ENCODE measurements at places on chromosomes 1 and 21. TPM values are rescaled to one million over a fixed set of nuclear protein-coding genes. Genes with fewer than 3 reads are reported as not detected.

PM20D1 gene
- not detected for total RNA-seq

HTR6 gene
- 0.29 TPM for total RNA-seq

KCNJ9 gene
- total RNA-seq = 0.09 TPM

IPP gene
- total RNA-seq = 5.4 TPM

RAP1GAP gene
- total RNA-seq = 6.4 TPM

RORC gene
- total RNA-seq = 0.52 TPM

ERI3 gene
- total RNA-seq = 61.6 TPM

LCE6A gene
- not detected for total RNA-seq

RHEX gene
- not detected for total RNA-seq

ELF3 gene
- total RNA-seq = 9.1 TPM

FCRL2 gene
- total RNA-seq = not detected

AK5 gene
- 2.6 TPM for total RNA-seq

HSPA13 gene
- 32.6 TPM for total RNA-seq

AADACL3 gene
- 0.35 TPM for total RNA-seq

CELA2B gene
- total RNA-seq = not detected

SLC6A17 gene
- total RNA-seq = 0.46 TPM

MX1 gene
- 6.3 TPM for total RNA-seq

GRCh38 chr1:207280706-207281105, 40.8 kb upstream of the CD55 start:
- DNase-seq = no peak

GRCh38 chr21:44616591-44616926, 4.7 kb downstream of the KRTAP10-8 start:
- DNase-seq = no peak

GRCh38 chr1:221714227-221715152, 27.4 kb downstream of the DUSP10 start:
- peak; percentile 68 for DNase-seq

DNA sequence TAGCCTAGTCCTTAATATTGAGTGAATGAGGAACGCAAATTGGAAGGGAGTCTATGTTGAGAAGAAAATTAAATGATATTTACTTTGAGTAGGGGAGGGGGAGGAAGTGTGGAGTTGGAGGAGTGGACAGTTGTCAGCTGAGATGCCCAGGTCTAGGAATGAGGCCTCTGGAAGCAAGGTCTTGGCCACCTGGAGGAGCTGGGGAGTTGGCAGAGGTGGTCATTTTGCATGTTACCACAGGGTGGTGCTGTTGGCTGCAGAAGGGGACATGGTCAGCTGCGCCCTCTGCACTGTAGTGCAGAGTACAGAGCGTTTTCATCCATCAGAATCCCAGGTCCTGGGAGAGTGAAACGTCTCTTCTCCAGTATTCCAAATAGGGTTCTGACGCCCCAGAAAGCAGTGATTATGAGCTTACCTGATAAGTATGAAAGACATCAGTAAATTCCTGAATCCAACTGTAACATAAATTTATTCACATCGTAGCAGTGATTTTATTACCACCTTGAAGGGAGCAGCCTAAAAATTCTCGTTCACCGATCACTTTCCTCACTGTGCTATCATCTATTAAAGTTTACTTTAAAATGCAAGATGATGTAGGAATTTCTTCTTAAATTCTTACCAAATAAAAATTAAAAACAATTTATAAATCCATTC, 13.8 kb downstream of the PARK7 start:
- DNase-seq = peak; percentile 90

- no peak for DNase-seq
Measured at GRCh38 chr1:1230656-1231399, 973 bp downstream of the SDF4 start.

GRCh38 chr1:244413736-244414135, 38.0 kb downstream of the ADSS2 start:
- no peak for DNase-seq

DNA sequence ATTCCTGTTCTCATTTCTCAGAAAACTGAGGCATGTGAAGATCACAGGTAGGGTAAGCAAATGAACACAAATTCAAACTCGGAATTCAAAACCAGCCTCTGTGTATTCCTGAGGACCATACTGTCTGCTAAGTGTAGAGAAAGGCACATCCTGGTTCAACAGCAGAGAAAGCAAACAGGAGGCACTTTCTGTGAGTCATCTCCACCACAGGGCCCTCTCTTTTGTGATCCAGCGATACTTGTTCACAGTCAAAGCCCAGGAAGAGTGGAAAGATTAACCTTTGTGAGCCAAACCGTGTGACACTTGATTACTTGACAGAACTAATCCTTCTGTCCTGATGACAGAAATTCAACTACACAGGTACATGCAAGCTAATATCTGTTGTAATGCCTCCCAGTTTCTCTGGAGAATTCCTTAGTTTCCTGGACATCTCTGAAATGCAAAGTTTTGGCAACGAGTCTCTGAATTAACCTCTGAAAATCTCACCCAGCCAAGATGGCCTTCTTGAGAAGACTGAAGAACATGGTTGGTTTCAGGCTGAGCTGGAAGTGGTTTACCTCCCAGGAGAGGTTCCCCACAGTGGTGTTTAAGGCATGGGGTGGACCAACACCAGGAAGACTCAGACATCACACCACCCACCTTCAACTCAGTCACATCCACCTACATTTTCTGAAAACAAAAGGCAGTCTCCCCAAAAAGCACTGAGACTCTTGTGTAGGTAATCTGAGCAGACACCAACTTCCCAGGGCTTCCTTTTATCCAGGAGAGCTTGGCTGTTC, 98.2 kb upstream of the ERG start:
- no peak for DNase-seq

- DNase-seq = no peak
Measured at GRCh38 chr1:7219031-7219430, 433.8 kb downstream of the CAMTA1 start.

DNA sequence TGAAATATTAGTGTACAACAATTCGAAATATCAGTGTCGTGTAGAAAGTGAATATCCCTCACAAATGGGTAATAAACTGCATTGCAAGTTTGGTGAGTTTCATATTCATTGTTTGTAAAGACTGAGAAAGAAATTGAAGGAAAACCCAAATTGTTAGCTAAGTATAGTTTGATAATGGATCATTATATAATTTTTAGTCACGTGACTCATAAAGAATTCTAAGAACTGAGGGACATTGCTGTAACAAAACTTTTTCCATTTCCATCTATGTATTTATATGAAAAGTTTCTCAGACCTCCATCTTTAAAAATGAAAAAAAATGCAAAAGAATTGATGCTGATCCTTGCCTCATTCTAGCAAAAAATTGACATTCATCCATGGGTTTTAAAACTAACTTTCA, 36.0 kb upstream of the SGIP1 start:
- no peak for DNase-seq

GRCh38 chr1:198939286-198939685, 300.4 kb downstream of the PTPRC start:
- no peak for DNase-seq

- DNase-seq = peak; percentile 39
Measured at GRCh38 chr1:35298464-35298863, 30.0 kb downstream of the ZMYM4 start.

GRCh38 chr1:204959374-204959773, 83.6 kb upstream of the CNTN2 start:
- DNase-seq = no peak

DNA sequence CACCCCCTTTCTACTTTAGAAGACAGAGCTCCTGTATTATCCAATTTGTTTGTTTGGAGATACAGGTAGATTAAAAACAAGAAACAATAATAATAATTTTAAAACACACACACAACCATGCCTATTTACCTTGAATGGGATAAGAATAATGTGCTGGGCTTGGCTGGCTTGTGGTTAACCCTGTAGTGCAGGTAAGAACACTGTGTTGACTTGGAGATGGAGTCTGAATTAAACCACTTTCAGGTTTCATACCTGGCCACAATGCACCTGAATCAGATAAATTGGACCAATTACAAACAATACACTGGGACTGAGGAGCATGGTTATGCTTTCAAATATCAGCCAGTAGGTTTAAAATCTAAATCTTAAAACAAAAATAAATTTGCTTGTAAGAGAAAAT, 60.8 kb downstream of the EYA3 start:
- no peak for DNase-seq

DNA sequence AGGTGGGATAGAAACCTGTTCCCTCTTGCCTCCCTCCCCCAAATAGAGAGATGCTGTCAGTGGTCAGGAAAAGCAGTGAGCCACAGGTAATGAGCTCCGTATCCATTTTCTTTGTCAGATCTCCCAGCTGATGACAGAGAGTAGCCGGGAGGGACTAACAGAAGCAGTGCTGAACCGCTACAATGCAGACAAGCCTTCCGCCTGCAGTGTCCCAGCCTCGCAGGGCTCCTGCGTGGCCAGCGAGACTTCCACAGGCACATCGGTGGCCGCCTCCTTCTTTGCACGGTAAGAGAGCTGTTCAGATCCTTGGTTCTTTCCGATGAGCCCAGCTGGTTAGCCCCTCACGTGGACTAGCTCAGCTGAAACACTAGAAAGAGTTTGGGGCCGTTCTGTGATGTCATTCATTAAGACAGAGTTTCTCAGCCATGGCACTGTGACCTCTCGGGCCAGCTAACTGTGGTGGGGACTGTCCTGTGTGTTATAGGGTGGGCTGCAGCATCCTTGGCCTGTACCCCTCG, 264.7 kb downstream of the KIF26B start:
- no peak for DNase-seq

- DNase-seq = no peak
Measured at GRCh38 chr21:35853321-35854239, 206.7 kb downstream of the SETD4 start.

- DNase-seq = no peak
Measured at GRCh38 chr21:24290151-24290833, 1317.0 kb downstream of the MRPL39 start.

- DNase-seq = no peak
Measured at GRCh38 chr1:204676043-204676442, 9.5 kb downstream of the LRRN2 start.

- peak; percentile 81 for DNase-seq
Measured at GRCh38 chr1:235642011-235642942, 7.3 kb downstream of the GNG4 start.

GRCh38 chr21:33451634-33452071, 28.1 kb downstream of the TMEM50B start:
- DNase-seq = no peak

GRCh38 chr21:29708401-29708800, 231.4 kb downstream of the GRIK1 start:
- no peak for DNase-seq

DNA sequence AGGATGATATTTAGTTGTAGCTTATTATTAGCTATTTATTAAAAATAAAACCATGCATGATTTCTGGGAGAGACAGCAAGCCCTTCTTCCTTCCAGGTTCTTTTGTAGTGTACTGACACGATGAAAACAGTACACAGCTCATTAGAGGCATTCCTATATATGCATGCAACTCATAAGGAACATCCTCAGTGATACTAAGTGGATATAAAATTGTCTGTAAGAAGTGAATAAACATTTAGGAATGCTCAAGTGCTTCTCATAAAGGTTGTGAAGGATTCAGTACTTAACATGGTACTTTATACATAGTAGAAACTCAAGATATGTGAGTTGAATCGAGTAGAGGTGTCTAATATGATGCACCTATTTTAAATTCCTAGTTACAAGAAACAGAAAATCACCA, 287.7 kb downstream of the SDCCAG8 start:
- DNase-seq = no peak

DNA sequence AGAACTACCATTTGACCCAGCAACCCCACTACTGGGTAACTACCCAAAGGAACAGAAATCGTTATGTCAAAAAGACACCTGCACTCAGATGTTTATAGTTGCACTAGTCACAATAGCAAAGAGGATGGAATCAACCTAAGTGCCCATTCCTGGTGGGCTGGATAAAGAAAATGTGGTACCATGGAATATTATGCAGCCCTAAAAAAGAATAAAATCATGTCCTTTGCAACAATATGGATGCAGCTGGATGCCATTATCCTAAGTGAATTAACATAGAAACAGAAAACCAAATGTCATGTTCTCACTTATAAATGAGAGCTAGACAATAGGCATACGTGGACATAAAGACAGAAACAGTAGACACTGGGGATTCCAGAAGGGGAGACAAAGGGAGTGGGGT, 32.5 kb upstream of the IRF2BP2 start:
- no peak for DNase-seq

DNA sequence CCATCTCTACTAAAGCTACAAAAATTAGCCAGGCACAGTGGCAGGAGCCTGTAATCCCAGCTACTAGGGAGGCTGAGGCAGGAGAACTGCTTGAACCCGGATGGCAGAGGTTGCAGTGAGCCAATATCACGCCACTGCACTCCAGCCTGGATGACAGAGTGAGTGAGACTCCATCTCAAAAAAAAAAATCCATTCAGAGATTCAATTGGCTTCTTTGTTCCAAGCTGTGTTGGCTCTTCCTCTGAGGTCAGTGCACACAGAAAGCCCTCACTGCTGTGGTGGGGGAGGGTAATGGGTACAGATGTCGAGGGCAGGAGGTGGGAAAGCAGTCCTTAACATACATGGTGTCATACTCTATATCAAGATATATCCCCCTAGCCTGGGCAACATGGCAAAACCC, 14.7 kb downstream of the TIE1 start:
- no peak for DNase-seq

- peak; percentile 88 for DNase-seq
Measured at GRCh38 chr1:150560011-150560438, 10.8 kb downstream of the ADAMTSL4 start.

DNA sequence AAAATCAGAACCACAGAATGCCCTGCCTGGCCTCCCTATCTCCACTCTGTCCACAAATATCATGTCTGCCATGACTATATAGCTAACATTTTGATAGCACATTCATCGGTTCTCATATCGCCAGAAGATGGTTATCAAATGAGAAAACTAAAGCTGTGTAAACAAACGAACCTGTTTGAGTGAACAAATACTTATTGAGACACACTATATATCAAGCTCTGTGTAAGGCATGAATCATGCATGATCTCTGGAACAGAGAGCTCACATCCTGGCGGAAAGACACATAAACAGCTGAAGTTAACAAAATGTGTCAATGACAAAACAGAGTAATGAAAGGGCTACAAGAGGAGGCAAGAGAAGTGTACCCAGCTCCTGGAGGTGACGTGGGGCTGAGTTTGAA, 13.1 kb downstream of the KCND3 start:
- no peak for DNase-seq

- peak; percentile 97 for DNase-seq
Measured at GRCh38 chr1:3900969-3901529, 977 bp upstream of the C1orf174 start.

DNA sequence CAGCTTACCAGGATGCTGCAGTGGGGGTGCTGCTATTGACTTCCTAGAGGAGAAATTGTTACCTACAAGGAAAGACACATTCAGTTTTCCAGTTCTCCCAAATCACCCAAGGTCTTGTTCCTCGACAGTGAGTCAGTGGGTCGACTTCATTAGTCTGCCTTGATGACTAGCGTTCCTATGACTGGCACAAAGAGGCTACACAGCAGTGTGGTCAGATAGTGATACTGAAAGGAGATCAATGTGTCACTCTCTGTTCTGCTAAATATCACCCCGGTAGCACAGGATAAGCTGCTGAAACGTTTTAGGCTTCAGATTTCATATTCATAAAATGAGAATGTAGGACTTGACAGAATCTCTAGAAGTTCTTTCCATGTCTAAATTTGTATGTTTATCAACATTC, 357.4 kb downstream of the LMX1A start:
- no peak for DNase-seq

- no peak for DNase-seq
Measured at GRCh38 chr1:162035241-162035640, 11.6 kb upstream of the OLFML2B start.

- peak; percentile 66 for DNase-seq
Measured at GRCh38 chr1:8439015-8439702, 121.2 kb downstream of the SLC45A1 start.

Data from H9 (cell line).